ENCODE measurements at places on chromosomes 7 and 10.

DNA sequence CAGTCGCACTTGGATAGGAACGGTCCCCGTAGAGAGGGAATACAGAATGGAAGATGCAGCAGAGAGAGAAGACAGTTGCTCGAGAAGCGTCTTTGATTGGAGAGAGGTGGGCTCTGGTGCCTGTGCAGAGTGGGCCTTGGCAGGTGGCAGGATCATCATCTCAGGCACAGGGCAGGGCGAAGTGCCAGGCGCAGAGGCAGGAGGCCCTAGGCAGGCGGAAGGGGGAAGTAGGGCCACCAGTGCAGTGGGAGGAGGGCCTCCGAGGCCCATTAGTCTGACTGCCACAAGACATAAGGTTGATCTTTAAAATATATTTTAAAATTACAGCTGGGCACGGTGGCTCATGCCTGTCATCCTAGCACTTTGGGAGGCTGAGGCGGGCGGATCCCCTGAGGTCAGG is 10.1 kb downstream of the CARD11 start:
- no peak for DNase-seq

DNA sequence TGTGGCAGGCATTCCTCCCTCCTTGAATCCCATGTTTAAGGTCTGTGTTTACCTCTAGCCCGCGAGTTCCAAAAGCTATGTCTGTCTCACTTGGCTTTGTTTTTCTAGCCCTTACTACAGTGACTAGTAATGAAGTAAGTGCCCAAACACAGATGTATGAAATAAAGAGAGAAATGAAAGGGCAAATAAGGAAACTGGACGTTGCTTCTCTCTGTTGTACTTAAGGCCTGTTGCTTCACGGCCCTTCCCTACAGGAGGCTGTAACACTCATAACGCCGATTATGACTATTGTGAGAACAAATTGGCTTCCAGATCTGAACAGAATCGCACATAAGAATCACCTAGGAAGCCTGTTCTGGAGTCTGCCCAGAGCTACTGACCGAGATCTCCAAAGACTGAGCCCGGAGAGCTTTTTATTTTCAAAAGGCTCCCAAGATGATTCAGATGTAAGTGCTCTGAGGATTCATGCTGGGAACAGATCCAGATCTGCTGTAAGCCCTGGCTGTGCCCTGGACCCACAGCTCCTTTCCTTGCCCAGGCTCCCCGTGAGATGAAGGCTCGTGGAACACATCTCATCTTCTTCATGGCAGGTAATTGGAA is 432.6 kb downstream of the SDK1 start:
- DNase-seq, result no peak

DNA sequence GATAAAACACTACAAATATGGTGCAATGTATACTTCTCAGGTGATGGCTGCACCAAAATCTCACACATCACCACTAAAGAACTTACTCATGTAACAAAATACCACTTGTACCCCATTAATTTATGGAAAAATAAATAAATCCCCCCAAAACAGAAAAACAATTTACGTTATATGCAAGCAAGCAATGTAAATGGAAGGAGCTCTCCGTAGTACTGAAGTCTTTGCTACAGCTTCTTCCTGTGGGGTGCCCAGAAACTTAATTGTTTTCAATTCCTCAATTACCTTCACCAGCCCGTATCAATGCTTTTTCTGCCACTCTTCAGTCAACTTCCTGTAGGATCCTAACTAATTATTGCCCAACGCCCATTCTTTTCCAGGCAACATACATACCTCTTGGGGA is 138.1 kb downstream of the RELN start:
- no peak for DNase-seq

- DNase-seq, result no peak
Observed at GRCh38 chr7:159056737-159057136, 87.9 kb downstream of the VIPR2 start.

DNA sequence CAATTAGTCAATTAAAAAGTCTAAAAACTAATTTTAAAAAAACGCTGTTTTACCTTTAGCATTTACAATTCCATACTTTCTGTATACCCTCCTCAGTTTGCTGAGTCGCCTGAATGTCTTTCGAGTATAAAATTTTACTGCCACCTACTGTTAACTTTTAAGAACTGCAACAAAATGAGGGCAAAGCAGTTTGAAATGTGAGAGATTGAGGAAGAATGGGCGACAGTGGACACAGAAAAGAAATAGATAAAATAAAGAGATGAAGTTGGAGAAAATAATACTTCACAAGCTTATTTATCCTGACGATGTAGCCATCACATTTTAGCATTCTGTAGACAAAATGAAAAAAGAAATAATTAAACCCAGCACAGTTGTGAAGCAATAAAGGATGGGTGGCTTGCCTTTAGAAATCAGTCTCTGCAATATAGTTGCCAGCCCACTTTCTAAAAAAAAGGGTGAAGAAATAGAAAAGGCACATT is 110.8 kb upstream of the PTN start:
- DNase-seq, result peak; percentile 78

DNA sequence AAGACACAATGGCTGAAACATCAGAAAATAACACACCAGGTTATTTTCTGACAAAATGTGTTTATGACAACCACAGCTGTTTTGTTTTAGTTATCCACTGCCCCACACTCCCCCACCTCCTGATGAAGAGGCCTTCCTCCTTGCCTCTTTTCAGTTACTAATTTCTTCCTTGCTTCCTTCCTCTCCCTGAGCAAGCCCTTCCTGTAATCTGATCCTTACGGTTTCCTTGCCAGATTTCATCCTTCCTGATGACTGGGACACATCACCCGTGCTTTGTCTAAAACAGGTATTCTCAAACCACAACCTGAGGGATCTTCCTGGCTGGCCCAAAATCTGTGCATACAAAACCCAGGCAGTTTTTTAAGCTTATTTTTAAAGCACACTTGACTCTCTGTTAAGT is 39.4 kb downstream of the CHST15 start:
- no peak for DNase-seq

GRCh38 chr10:118800920-118801319 is 46.1 kb upstream of the CACUL1 start:
- DNase-seq, result no peak

- no peak for DNase-seq
Observed at GRCh38 chr7:12756821-12757220, 69.4 kb downstream of the ARL4A start.

DNA sequence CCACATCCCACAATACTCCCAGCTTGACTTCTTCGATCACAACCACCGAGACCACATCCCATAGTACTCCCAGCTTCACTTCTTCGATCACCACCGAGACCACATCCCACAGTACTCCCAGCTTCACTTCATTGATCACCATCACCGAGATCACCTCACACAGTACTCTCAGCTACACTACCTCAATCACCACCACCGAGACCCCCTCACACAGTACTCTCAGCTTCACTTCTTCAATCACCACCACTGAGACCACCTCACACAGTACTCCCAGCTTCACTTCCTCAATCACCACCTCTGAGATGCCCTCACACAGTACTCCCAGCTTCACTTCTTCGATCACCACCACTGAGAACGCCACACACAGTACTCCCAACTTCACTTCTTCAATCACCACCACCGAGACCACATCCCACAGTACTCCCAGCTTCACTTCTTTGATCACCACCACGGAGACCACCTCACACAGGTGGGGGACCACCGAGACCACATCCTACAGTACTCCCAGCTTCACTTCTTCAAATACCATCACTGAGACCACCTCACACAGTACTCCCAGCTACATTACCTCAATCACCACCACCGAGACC is 8.6 kb downstream of the MUC3A start:
- no peak for DNase-seq

GRCh38 chr10:60663850-60664249 is 114.4 kb upstream of the CDK1 start:
- peak; percentile 9 for DNase-seq

DNA sequence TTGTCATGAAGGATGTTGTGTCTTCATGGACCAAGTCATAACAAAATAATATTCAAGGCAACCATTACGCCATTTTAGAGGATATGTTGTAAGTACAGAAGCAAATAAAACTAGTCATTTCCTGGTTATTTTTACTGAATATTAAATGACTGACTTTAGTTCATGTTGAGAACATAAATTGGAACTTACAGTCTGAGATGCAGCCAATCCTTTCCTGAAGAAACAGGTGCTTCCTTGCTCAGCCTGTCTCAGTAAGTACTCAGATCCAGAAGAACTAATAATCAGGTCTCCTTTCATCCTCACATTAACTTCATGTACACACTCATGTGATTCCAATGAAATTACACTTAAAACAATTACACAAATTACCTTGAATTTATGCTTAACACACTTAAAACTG is 12.3 kb downstream of the SEMA3A start:
- DNase-seq, result no peak

GRCh38 chr10:4437791-4438190 is 388.2 kb upstream of the AKR1E2 start:
- peak; percentile 4 for DNase-seq

DNA sequence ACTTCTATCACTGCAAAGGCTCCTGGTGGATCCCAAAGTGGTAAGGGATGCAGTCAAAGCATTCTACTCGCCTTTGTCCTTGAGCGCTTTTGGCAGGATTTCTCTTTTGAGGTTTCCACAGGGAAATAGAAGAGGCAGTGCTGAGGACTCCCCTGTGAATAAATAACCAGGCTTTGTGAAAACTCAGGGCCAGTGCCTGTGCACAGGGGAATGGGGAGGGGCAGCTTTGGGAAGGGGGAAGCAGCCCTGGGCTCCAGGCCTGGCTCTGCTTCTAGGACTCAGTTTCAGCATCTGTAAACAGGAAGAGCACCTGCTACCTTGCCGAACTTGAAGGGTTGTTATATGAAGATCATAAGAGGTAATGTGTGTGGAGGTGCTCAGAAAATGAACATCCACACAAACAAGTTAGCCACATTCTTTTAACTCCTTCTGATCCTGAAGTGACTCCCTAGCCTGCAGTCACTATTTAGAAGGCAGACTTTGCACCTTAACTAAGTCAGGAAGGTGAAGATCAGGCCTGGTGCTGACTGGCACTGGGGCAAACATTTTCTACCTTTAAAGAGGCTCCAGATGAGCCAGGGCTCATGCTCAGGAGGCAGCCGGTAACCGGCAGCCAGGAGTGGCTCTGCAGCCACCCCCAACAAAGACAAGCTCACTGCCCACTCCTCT is 22.5 kb upstream of the MMP21 start:
- DNase-seq, result no peak

DNA sequence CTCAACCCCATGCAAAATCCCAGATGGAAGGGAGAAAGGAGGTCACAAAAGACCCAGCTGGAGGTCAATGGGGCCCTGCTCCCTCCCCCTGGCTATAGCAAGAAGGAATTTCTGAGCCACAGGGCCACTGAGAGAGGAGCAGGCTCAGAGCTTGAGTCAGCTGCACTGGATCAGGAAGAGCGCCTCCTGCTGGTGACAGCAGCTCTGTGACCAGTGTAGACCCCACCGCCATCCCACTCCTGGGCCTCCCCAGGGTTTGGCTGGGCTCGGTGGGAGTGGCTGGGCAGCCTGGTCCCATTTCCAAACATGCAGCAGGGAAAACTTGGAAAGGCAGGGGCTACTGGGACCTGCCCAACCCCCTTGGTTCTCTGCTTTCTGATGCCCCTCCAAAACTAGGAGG is 31.5 kb upstream of the PRLHR start:
- no peak for DNase-seq

DNA sequence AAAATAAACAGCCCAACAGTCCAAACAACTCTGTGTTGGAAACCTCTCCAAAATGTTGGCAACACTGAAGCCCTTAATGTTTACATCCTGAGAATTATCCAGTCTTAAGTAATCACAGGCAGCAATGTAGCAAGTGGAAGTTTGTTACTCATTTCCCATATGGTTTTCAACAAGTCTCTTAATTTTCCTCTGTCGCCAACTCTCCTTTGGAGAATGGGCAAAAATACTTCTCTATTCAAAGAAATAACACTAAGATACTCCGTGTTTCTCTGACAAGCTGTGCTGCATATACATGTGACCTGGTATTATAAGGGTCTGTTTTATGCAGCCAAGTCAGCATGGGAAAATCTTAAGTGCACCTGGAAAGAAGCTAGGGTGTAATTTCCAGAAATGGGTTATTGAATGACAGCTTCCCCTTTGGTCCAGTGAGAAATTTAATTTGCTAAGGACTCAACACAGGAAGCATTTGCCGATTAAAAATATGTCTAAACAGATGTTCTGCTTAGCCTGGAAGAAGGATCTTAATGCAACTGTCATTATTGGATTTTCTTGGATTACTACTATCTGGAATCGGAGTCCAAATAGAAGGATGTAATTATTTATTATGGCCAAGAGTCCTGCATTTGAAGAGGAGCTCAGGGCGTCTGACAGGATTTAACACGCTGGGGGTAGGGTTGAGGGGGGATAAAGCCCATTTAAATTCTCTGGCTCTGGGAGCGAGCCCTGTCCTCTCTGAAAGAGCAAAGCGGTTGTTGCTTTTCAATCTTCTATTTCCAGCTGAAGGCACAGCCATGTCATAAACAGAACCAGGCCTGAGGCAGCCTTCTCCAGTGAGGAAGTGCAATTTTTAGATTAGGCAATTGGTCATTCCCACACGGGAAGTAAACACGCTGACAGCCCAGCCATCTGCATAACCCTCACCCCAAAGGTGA is 73.1 kb downstream of the TLL2 start:
- no peak for DNase-seq

- DNase-seq, result no peak
Observed at GRCh38 chr7:127711872-127712271, 59.9 kb downstream of the SND1 start.

DNA sequence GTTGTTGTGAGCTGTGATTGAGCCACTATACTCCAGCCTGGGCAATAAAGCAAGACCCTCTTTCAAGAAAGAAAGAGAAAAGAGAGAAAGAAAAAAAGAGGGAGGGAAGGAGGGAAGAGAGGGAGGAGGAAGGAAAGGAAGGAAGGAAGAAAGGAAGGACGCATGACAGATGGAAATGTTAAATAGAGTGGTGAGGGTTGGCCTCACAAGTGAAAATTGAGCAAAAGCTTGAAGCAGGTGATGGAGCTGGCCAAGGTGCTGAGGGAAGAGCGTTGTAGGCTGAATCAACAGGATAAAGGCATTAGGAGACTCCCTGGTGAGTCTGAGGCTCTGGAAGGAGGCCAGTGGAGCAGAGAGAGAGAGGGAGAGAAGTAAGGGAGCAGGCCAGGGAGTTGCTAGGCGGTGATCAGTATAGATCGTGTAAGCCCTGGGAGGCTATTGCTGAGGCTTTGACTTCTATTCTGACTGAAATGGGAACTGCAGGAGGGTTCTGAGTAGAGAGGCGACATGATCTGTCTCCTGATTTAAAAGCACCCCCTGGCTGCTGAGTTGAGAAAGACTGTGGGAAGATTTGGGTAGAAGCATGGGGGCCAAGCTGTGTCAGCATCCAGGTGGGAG is 26.5 kb upstream of the TMEM248 start:
- no peak for DNase-seq

GRCh38 chr10:20110125-20111100 is 294.2 kb downstream of the PLXDC2 start:
- no peak for DNase-seq
